Cardiac atrium fibroblast (primary cell): ENCODE measurements at places on chromosomes 1 and 21. TPM values are rescaled to one million over a fixed set of nuclear protein-coding genes. Genes with fewer than 3 reads are reported as not detected.

The FAM177B gene
- total RNA-seq = not detected in 2 replicates

The TEX38 gene
- not detected in 2 replicates for total RNA-seq

The DCDC2B gene
- total RNA-seq = not detected in 2 replicates

The TPTE gene
- not detected in 2 replicates for total RNA-seq

The FCRL4 gene
- total RNA-seq = not detected in 2 replicates

The LAPTM5 gene
- 0.72 and 3.6 TPM in 2 replicates for total RNA-seq

The GREM2 gene
- not detected in 2 replicates for total RNA-seq

The CLDN19 gene
- total RNA-seq = not detected in 2 replicates

The CELA3A gene
- not detected in 2 replicates for total RNA-seq

The DMRTB1 gene
- not detected in 2 replicates for total RNA-seq

The HIPK1 gene
- total RNA-seq = 23.3 and 23.5 TPM in 2 replicates

The TRIM67 gene
- total RNA-seq = not detected in 2 replicates

The NR1I3 gene
- not detected in 2 replicates for total RNA-seq

The LAX1 gene
- not detected in 2 replicates for total RNA-seq

The GPR37L1 gene
- total RNA-seq = under 0.01 TPM in 1 of 2 replicates, not detected in the other

The LCA5L gene
- total RNA-seq = not detected in 2 replicates

The AK2 gene
- 146 and 152 TPM in 2 replicates for total RNA-seq

The CFHR4 gene
- total RNA-seq = not detected in 2 replicates

The SNAPIN gene
- total RNA-seq = 56.1 and 65.7 TPM in 2 replicates

The ZZZ3 gene
- total RNA-seq = 40.3 and 41.2 TPM in 2 replicates

The MAP3K7CL gene
- 6.3 and 10.1 TPM in 2 replicates for total RNA-seq

The RIMKLA gene
- not detected in 2 replicates for total RNA-seq

The TSPAN2 gene
- total RNA-seq = 0.16 TPM in 1 of 2 replicates, not detected in the other
